ENCODE measurements at places on chromosomes 1 and 21.

GRCh38 chr1:163230827-163231226, 28.1 kb upstream of the RGS5 start:
- no peak for DNase-seq

DNA sequence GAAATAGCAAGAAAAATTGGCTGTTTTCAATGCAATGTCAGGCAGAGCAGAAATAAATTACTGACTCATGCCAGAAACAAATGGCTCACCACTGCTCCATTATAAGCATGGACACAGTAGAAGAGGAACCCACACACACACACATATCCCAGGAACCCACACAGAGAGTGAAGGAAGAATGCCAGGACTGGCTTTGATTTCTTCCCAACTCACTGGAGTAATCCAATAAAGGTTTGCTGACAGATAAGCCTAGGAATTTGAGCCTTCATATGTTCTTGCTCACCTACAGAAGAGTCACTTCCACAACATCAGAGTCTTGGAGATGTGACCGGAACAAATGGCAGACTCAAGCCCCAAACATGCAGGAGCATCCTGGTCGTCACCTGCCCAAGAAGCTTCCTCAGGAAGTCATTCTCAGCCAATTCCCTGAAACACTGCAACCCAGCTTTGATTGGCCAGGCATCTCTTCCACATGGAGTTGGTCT, 2.2 kb downstream of the SH3BP5L start:
- DNase-seq: no peak

GRCh38 chr1:206723805-206724472, 39.2 kb downstream of the MAPKAPK2 start:
- no peak for DNase-seq

GRCh38 chr1:109272831-109273547, 10.0 kb downstream of the PSRC1 start:
- no peak for DNase-seq

GRCh38 chr1:92877792-92878191, 46.0 kb downstream of the RPL5 start:
- no peak for DNase-seq

- DNase-seq: no peak
These were observed 77.9 kb downstream of the TENT5C start for GRCh38 chr1:117683571-117684285.

DNA sequence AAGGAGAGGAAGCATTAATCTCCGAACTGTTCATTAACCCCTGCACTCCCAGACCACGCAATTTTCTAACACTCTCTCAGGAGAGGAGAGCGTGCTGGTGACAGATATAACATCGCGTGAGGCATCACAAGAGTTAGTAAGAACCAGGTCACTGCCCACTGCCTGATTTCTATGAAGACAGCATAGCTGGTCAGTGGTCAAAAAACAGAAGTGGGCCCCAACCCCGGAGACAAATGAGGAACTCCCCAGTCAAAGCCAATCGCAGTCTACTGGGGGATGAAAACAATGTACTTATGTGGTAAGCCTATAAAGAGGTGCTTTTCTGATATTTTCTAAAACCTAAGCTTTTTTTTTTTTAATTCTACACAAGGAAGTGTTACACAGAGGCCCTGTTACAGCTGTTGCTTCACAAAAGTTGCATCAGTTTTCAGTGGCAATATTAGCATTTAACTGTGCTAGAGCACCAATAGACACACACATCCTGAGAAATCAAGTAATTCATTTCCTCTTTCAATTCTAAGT, 231.8 kb upstream of the IRF2BP2 start:
- no peak for DNase-seq

- DNase-seq: no peak
These were observed 22.2 kb downstream of the EPHA8 start for GRCh38 chr1:22585471-22585870.

GRCh38 chr1:43722810-43723209, 15.5 kb downstream of the ST3GAL3 start:
- no peak for DNase-seq

GRCh38 chr1:56187405-56187804, 392.0 kb downstream of the PLPP3 start:
- DNase-seq: no peak

- no peak for DNase-seq
These were observed 19.0 kb downstream of the H6PD start for GRCh38 chr1:9253453-9254105.

- no peak for DNase-seq
These were observed 53.2 kb downstream of the OPTC start for GRCh38 chr1:203547147-203547546.

- no peak for DNase-seq
These were observed 144.5 kb downstream of the BRINP2 start for GRCh38 chr1:177315261-177315660.

DNA sequence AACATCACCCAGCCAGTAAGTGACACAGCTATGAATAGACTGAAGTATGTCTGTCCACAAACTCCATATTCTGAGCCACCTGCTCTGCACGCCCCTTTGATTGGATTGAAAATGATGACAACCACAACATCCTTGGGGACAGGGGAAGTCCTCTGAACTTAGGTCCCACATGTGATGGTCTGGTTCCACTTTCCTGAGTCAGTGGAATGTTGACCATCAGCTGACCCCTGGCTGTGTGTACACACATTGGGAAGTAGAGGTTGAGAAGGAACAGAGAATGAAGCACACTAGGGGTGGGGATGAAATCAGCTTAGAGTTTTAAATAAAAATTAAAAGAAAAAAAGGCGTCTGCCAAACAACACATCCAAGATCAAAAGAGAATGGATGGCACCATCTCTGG, 8.0 kb upstream of the DISP3 start:
- DNase-seq: no peak

GRCh38 chr21:33293136-33293535, 27.0 kb downstream of the IL10RB start:
- DNase-seq: no peak

- DNase-seq: no peak
These were observed 90.8 kb upstream of the SLC25A33 start for GRCh38 chr1:9448132-9449109.

DNA sequence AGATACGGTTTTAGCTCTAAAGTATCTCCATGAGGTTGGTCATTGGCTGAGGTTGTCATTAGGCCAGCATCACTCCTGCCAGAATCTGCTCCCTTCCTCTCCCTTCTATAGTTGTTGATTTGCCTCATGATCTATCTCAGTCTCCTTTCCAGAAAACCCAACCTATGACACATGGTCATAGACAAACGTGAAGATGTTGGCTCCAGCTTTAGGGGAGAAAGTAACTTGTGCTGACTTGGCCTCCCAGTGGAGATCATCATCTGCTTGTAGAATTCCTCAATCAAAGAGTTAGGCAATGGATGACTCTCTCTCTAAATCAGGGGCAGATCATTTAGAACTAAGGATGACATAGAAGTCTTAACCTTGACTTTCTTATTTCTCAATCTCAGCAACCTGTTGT, 894.4 kb downstream of the TTLL7 start:
- DNase-seq: no peak

DNA sequence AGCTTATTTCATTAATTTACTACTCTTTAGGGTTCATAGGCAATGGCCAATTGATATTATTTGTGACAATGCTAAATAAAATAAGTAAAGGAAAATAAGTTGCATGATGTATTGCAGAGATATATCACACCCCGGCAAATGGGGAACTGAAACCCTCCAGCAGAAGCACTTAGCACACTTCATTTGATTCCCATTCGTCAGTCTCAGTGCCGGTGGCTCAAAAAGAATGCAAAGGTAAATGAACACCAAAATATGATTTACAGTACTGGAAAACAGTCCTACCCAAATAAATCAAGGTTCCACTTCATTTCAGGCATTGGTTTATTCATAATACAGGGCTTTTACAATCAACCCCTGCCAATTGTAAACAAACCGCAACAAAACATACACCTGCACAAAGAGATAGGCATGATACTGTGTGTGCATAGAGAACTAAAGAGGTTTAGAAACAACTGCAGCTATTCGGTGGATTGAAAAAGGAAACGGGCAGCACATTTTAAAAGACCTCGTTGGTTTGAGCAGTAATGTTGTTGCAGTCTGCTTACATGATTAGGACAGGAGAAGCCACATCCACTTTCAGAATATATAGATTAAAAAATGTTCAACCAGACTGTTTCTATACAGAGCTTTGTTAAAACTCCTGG, 1019.2 kb downstream of the TTLL7 start:
- DNase-seq: peak; percentile 55

DNA sequence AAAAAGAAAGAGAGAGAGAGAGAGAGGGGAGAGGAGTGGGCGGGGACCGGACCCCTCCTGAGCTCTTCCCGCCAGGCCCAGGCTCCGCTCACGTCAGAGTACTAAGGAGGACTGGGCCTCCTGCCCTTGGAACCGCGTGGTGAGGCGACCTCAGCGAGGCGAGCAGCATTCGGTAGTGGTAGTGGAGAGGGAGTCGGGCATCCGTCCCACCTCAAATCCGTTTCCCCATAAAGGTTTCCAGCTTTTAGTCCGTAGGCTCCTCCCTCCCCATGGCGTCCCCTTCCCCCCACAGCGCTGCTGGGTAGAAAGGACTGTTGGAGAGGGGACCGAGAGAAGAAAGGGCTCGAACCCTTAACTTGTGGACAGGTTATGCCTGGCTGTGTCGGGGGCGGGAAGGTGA, 124.4 kb upstream of the BARHL2 start:
- DNase-seq: no peak

DNA sequence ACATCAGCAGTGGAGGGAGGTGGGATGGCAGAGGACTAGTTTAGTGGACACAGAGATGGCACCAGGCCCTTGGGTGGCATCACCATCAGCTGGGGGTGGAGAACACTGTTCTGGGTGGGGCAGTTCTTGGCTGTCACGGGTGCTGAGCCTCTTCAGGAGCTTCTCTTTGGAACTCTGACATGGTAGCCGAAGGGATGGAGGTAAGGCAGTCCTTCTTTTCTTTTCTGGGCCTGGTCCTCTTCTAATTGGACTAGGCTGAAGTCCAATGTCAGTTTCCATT, 8.3 kb upstream of the MEF2D start:
- no peak for DNase-seq

DNA sequence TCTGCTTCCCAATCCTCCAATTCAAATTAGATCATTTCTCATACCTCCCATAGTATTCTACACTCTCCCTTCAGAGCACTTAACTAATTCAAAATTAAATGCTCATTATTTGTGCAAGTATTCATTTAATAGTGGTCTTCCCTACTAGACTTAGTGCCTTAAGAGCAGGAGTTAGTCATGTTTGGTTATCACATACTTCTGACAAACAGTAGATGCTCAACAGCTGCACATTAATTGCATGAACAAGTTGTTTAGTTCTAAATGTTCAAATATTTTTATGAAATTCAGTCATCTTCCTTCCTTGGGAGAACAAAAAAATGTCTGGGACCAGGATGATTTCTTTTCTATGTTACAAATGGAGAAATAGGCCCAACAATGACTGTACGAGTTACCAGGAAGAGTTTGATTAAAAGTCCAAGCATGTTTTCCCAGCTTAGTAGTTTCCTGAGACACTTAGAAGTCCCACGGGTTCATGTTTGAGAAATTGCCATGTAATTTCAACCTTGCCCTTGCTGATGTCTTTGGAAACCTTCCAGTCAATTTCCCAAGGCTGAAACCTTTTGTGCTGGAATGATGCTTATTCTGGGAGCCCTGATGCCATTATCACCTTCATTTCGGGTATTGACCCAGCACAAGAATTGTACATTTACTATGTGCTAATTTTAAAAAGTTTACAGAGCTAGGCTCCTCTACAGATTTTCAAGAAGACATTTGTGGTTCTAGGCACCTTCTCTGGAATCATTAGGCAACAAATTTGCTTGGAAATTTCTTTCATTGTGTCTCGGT, 437.9 kb upstream of the PLXNA2 start:
- no peak for DNase-seq

GRCh38 chr1:223720971-223721591, 8.7 kb downstream of the CAPN2 start:
- DNase-seq: no peak

DNA sequence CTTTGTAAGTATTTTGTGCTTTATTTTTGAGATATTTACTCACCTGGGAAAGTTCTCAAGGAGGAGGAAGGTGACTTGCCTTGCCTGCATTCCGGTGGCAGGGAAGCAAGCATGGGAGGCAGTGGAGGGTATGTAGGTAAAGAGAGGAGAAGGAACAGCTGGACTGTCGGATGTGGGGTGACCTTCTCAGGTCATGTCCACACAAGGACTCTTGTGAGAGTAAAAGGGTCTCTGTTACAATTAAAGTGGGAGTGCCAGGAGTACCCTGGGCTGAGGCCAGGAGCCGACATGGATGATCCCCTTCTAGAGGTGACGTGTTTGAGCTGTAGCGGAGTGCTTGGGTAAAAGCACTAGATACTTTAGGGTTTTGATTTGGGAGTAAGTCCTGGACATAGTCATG, 25.0 kb downstream of the UBE4B start:
- no peak for DNase-seq

DNA sequence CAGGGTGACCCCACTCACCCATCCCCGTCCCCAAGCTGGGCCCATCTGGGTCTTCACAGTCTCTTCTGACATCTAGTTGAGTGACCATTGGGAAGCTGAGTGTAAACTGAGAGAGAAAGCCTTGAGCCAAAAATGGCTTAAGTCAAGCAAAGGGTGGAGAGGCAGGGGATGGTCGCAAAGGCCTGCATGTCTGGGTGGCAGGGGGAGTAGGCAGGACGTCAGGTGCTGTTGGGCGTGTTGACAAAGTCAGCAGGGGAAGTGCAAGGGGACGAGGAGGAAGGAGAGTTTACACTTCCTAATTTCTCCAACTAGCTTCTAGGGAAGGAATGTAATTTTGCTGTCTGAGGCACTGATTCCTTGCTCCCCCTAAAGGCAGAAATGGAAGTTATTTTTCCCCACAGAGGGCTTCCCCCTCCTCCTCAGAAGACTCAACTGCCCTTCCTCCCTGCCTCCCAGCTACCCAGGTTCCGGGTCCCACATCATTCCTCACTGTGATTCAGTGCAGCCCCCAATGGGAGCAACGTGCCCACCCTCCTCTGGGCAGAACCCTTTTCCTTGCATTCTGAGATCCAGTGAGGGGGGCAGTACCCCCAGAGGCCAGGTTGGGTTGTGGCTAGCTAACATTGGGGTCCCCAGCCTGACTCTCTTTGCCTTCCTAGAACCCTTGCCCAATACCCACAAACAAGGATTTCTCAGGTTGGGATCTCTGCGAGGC, 1.2 kb upstream of the ADORA1 start:
- DNase-seq: no peak

GRCh38 chr1:98793136-98793535, 131.6 kb downstream of the SNX7 start:
- DNase-seq: no peak
